ENCODE measurements at places on chromosomes 5 and 9.

DNA sequence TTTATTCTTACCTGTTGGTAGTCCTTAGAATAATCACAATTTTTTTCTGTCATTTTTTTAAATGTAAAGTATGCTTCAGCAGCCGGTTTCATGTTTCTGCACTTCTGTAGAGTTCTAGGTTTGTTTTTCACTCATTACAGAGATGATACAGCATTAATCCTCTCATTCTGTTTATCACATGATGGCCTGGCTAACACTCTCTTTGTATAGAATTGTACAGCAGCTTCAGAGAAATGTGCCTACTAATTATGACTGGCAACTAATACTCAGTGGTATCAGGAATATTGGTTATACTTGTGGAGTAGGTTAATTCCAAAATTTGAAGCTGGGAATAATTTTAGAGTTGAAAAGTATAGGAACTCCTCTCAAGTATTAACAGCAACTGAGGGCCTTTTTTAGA lies 192.9 kb upstream of the OTULINL start:
- no peak for DNase-seq

DNA sequence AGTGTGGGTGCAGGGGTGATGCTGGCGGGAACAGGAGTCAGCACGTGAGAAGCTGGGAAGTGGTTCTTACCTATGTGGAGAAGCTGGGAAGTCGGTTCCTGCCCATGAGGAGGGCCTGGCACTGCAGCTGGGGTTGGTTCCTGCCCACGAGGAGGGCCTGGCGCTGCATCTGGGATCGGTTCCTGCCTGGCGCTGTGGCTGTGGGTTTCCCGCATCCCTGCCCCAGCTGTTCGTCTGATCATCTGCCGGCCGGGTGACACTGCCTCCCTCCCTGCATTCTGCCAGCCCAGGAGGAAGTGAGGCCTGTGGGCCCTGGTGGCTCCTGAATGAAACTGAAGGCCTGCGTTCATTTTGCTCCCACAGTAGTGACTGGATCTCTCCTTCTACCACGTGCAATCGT lies 5.1 kb downstream of the OBP2A start:
- DNase-seq, result no peak

DNA sequence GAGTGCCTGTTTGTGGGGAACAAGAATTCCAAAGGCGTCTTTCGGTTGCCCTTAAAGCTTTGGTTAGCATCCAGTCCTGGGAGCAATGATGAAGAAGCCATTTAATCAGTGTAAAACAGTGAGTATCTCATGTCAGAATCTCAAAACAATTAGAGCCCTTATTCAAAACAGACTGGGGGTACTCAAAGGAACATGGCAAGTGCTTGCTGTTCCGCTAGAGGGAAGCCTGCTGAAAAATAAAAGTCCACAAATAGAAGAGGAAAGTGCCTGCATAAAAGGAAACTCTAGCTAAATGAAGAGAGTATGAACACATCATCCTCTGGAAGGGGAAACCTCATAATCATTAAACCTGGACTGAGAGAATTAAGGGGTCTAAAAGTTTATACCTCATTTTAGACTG lies 26.4 kb downstream of the FBXL7 start:
- DNase-seq, result no peak

- DNase-seq, result no peak
These were observed 1046.2 kb upstream of the DMAC1 start for GRCh38 chr9:8845808-8846207.

GRCh38 chr9:124300312-124300711 lies 42.6 kb downstream of the NEK6 start:
- DNase-seq, result no peak

- DNase-seq, result no peak
These were observed 48.9 kb upstream of the SPIN1 start for GRCh38 chr9:88339317-88339716.

GRCh38 chr9:96116275-96117064 lies 185.5 kb downstream of the HSD17B3 start:
- no peak for DNase-seq

GRCh38 chr9:105887679-105888078 lies 193.3 kb downstream of the TMEM38B start:
- DNase-seq, result no peak

DNA sequence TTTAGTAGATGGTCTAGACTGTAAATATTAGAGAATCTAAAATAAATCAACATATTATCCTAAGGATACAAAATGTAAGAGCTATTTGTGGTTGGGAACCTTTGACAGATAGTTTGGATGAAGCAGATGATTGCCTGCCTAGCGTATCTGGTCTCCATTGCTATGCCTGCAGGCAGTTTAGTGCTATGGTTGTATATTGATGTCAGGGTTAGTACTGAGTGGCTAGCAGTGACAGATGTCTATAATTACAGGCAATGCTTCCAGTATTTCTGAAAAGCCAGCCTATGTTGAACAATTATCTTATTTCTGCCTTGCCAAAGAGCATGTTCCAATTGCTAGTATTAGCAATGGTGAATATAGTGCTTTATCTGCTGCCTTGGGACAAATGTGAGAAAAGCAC lies 151.3 kb upstream of the TLX3 start:
- DNase-seq, result no peak

- no peak for DNase-seq
These were observed 5.9 kb downstream of the HMCN2 start for GRCh38 chr9:130271473-130271872.

DNA sequence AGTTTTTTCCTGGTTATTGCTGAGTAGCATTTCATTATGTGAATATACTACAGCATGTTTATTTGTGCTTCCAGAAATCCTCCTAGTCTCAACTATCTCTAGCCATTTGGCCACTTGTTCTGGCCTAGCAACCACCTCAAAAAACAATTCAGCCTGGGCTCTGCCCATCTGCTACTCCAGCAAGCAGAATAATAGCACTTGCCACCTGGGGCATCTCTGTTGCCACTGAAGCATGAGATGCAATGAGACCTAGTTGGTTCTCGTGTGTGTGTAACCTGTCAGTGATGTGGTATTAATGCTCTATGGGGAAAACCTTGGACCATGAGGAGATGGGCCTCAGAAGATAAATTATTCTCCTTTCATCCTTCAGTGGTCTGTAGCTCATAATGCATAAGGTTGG lies 129.5 kb downstream of the RNF180 start:
- DNase-seq, result no peak

DNA sequence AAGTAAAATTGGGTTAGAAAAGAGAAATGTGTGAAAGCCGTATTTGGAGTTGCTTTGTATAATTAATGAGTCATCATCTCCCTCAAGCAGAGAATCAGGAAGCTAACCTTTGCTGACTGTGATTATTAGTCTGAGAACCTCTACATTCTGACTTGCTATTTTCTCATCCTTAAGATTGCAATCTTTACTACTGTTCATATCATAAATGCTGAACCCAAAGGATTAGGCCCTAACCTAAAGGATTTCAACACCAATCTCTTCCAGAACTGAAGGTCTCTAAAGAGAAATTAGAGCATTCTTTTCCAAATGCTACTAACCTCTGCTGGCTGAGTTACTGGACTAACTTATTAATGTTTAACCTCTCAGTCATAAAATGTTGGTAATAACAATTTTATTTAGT lies 538.1 kb upstream of the MEF2C start:
- DNase-seq, result no peak

- no peak for DNase-seq
These were observed 178.3 kb downstream of the HSPA4 start for GRCh38 chr5:133229931-133230664.

- DNase-seq, result no peak
These were observed 2.8 kb downstream of the CCL21 start for GRCh38 chr9:34707130-34707529.

GRCh38 chr9:120750421-120750820 lies 36.2 kb upstream of the MEGF9 start:
- no peak for DNase-seq

DNA sequence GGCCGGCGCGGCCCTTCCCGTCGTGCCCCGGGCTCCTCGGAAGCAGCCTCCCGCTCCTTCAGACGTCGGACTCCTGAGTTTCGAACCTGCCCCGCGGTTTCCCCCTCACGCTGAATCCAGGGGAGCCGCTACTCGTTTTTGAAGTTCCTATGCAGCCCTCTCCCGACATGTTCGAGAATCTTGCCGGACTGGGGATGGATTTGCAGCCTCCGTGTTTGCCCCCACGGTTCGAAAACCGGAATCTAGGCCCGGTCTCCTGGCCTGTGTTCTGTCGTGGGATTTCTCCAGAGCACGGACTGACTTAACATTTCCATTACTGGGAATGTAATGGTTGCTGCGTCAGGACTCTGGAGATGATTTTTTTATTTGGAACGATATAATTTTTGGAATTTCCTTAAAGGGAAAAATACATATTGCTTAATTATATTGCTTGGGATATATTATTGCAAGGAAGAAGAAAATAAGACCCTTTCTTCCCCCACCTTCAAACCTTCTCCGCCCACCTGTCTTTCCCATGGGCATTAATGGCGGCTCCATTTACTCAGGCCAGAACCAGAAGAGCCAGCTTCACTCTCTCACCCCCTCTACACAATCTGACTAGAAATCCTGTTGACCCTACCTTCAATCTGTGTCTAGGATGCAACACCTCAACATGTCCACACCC lies 8.5 kb upstream of the MGAT1 start:
- no peak for DNase-seq

- DNase-seq, result no peak
These were observed 317.4 kb downstream of the MAN2A1 start for GRCh38 chr5:110007101-110007500.

- DNase-seq, result no peak
These were observed 44.2 kb downstream of the PKD2L2 start for GRCh38 chr5:137933491-137933911.

GRCh38 chr5:124860291-124860655 lies 113.8 kb upstream of the ZNF608 start:
- no peak for DNase-seq

GRCh38 chr5:45062044-45062443 lies 253.3 kb downstream of the MRPS30 start:
- no peak for DNase-seq

- DNase-seq, result no peak
These were observed 158.0 kb downstream of the MAPKAP1 start for GRCh38 chr9:125549039-125549438.

DNA sequence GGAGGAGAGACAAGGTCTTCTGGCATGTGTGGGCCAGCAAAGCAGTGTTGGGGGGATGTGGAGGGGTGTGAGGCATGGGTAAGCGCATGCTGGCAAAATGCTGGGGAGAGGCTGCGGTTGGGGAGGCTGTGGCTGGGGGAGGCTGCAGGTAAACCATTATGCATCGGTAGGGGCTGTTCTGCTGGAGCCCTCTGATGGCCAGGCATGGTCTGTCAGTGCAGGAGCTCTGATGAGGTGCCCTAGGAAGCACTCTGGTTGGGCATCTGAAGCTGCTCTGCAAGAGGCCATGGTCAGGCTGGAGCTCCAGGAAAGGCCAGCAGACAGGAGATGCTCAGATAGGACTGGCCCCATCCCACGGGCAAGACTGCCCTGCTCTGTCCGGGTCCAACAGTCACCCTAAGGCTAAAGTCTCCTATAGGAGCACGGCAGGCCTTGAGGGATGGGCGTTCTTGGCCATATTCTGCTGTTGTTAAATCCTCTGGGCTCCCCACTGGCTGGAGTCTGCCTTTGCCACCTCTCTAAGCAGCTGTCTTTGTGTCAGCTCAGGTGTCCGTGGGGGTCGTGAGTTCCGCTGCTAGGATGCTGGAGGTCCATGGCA lies 28.7 kb downstream of the ITGA2 start:
- no peak for DNase-seq

GRCh38 chr5:69372394-69372793 lies 2.8 kb downstream of the RAD17 start:
- DNase-seq, result no peak

DNA sequence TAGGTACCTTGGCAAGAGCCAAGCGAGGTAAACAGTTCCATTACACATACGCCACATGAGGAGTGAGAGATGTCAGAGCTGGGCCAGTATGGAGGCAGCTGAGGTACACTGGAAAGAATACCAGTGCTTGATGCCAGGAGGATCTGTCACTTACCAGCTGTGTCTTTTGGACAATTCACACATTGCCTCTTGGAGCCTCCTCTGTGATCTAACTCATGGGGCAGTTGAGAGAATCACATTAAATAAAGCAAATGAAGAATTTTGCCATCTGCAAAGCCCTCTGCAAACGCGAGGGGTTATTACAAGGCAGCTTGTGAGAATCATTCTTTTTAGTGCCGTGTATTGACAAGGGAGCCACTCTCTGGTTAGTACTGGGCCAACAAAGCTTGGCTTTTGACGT lies 429.7 kb upstream of the KLF4 start:
- DNase-seq, result no peak

DNA sequence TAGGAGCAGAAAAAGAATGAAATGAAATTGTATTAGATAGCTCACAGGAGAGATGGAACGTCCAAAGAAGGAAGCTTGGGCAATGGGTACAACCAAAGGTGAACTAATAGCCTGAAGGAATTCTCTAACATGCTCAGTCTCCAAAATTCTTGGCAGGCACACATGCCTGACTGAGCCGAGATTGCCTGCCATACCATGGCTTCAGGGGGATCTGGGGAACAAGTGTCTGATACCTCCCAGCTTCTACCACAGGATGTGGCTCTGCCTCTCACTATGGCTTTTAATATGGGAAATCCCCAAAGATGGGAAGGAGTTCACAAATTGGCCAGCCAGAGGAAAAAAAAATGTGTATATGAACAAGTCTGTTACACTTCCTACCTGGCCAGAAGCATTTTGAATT lies 3.6 kb upstream of the PALM2AKAP2 start:
- DNase-seq, result no peak

- no peak for DNase-seq
These were observed 437.7 kb upstream of the MEF2C start for GRCh38 chr5:89320421-89321277.

DNA sequence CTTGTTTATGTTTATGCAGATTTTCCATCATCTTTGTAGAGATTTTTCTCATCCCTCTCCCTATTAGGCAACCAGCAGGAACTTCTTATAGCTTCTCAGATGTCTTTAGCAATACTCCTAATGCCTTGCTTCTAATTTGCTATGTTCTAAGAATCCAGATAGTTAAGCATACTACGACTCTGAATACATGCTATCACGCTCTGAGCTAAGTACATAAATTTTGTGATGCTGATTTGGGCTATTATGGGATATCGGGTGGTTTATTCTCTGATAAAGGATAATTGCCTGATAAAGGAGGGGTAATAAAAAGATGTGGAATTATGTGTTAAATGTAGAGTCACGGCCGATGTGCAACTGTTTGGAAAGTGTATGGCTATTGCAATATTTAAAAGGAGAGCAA lies 6.5 kb upstream of the FBXL7 start:
- DNase-seq, result no peak

Measured in H9 (cell line).